ENCODE measurements at places on chromosomes 1 and 21.

DNA sequence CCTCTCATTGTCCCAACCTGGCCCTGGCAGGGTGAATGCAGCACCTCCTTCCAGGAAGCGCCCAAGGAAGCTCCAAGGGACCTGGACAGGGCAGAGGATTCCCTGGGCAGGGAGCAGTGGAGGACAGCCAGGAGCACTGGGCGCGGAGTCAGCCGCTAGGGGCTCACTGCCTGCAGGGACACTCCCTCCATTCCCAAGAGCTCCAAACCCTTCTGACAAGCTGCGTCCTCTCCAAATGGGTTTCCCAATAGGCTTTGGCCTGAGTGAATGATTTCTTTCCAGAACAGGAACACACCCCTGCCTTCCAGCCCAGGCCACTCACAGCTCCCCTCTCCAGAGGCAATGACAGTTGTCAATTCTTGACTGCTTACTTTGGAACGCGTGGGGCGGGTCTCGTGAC, 128.5 kb upstream of the EDN2 start:
- ATAC-seq, result peak; percentile 60
- peaks cover 13% of the 10 kb centered on the region for H3K4me1 ChIP-seq
- H3K4me3 ChIP-seq, result no peak overlapping the region
- H3K27me3 ChIP-seq, result no peaks in the 10 kb centered on the region
- no peak overlapping the region for H3K27ac ChIP-seq
- no peaks in the 10 kb centered on the region for H3K36me3 ChIP-seq

GRCh38 chr1:93692026-93692425, 10.4 kb upstream of the BCAR3 start:
- H3K4me3 ChIP-seq, result no peak overlapping the region
- peaks cover 5% of the 10 kb centered on the region for H3K4me1 ChIP-seq
- H3K27me3 ChIP-seq, result no peaks in the 10 kb centered on the region
- ATAC-seq, result no peak
- no peaks in the 10 kb centered on the region for H3K36me3 ChIP-seq
- no peak overlapping the region for H3K27ac ChIP-seq

DNA sequence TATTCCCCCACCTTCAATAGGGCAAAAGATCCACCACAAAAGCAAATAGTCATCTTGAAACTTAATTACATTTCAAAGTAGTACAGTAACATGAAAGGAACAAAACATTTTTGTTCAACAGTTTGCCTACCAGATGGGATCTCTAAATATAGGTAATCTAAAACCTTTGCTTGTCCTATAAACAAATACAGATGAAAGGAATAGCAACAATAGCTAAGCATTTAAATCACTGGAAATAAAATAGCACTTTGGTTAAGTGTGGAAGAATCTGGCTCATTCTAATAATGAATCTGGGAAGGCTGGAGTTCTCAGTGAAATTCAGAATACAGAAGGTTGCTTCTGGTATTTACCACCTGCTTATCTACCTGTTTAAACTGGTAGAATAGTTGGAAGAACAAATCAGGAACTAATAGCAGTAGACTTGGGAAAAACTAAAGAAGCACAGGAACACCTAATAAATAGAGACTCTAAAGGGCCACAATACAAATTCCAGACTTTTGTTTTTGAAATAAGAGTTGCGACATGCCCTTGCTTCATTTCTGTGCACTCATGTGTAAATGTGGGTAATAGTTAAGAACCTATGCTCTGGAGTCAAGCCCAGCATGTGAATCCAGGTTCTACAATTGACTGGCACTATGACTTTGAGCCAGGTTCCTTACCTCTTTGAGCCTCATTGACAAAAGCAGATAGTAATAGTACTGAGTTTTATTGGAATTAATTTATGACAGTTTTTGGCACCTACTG, 2.3 kb upstream of the LYPLAL1 start:
- H3K27ac ChIP-seq, result no peak overlapping the region
- no peak overlapping the region for H3K4me3 ChIP-seq
- ATAC-seq, result no peak
- no peaks in the 10 kb centered on the region for H3K27me3 ChIP-seq
- H3K4me1 ChIP-seq, result peaks cover 3% of the 10 kb centered on the region
- no peaks in the 10 kb centered on the region for H3K36me3 ChIP-seq

- no peaks in the 10 kb centered on the region for H3K4me1 ChIP-seq
- no peak for ATAC-seq
- H3K4me3 ChIP-seq, result no peak overlapping the region
- H3K27ac ChIP-seq, result no peak overlapping the region
- H3K36me3 ChIP-seq, result no peaks in the 10 kb centered on the region
These were observed 55.1 kb downstream of the KCNC4 start for GRCh38 chr1:110265186-110265585.

DNA sequence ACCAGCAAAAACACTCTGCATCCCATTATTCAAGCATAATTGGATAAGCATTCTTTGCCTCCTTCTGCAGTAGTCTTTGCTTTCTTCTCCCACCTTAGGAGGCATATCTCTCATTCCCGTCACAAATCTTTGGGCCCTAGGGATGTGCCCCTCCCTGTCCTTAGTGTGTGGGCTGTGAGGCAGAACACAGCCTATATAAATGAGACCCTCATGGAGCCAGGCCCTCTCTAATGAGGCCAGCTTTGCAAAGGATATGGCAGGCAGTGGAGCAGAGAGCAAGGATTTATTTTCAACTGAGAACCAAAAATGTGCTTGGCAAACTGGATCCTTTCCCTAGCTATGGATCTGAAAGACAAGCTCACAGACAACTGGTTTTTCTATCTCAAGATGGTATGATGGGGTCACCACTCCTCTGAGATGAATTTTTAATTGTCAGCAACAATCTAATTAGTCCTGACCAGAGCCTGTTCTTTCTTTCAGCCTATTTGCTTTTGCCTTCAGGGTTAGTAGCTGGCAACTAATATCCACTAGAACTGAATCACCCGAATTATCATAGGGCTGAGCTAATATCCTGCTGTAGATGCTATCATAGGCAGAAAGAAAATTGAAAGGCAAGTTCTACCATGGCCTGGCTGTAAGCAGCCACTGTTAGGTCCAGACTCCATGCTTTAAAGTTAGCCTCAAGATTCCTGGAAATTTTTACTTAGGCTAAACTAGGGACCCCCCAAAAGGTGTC, 134.2 kb downstream of the SYT2 start:
- peaks cover 54% of the 10 kb centered on the region for H3K4me1 ChIP-seq
- H3K27ac ChIP-seq, result peak overlapping the region; percentile 87
- no peak overlapping the region for H3K4me3 ChIP-seq
- peaks cover 9% of the 10 kb centered on the region for H3K36me3 ChIP-seq
- H3K27me3 ChIP-seq, result no peaks in the 10 kb centered on the region

- no peak overlapping the region for H3K27ac ChIP-seq
- no peak for ATAC-seq
- peaks cover 4% of the 10 kb centered on the region for H3K4me1 ChIP-seq
- no peak overlapping the region for H3K4me3 ChIP-seq
These were observed 165.9 kb downstream of the ADGRL4 start for GRCh38 chr1:78840453-78841271.

DNA sequence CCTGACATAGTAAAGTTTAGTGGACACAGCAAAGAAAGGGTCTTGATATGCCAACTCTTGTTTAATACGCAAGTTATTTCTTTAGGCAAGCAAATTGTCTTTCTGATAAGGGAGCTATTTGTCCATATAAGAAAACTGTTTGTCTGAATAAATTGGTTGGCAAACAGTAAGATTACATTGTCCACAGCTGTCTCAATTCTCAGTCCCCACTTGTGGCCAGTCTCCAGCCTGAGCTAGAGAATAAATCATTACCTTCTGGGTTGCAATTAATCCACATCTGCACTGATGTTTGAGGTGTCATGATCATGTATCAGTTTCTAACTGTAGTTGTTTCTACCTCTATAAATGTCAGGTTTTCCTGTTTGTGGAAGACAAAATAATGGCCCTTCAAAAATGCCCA, 60.0 kb upstream of the TNR start:
- no peaks in the 10 kb centered on the region for H3K4me1 ChIP-seq
- H3K4me3 ChIP-seq, result no peak overlapping the region
- no peaks in the 10 kb centered on the region for H3K36me3 ChIP-seq
- no peak for ATAC-seq
- no peaks in the 10 kb centered on the region for H3K27me3 ChIP-seq
- H3K27ac ChIP-seq, result no peak overlapping the region

GRCh38 chr1:150574260-150575071, 4.9 kb downstream of the MCL1 start:
- peaks cover 44% of the 10 kb centered on the region for H3K4me1 ChIP-seq
- peak overlapping the region; percentile 97 for H3K4me3 ChIP-seq
- H3K36me3 ChIP-seq, result peaks cover 70% of the 10 kb centered on the region
- H3K27me3 ChIP-seq, result no peaks in the 10 kb centered on the region

- peaks cover 4% of the 10 kb centered on the region for H3K4me1 ChIP-seq
- no peak for ATAC-seq
- H3K27me3 ChIP-seq, result no peaks in the 10 kb centered on the region
- no peaks in the 10 kb centered on the region for H3K36me3 ChIP-seq
These were observed 38.3 kb upstream of the BACH1 start for GRCh38 chr21:29260461-29260860.

DNA sequence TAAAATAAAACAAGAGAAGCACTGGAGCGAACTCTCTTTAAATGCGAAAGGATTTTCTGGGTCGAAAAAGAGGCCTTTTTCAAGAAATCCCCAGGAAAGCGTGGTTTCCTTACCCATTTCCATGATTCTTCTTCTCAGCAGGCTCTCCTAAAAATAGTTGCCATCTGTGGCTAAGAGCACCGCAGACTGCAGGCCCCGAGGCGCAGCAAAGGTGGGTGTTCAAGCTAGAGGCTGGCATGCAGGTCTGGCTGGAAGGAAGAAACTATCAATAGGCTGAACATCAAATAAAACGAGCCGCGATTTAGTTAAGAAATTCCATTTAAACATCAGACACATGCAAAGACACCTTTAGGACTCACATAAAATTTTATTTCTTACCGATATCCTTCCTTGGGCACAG, 135.1 kb downstream of the ADAMTS1 start:
- ATAC-seq, result no peak
- H3K27me3 ChIP-seq, result no peaks in the 10 kb centered on the region
- H3K4me1 ChIP-seq, result no peaks in the 10 kb centered on the region
- no peak overlapping the region for H3K4me3 ChIP-seq
- H3K27ac ChIP-seq, result no peak overlapping the region

DNA sequence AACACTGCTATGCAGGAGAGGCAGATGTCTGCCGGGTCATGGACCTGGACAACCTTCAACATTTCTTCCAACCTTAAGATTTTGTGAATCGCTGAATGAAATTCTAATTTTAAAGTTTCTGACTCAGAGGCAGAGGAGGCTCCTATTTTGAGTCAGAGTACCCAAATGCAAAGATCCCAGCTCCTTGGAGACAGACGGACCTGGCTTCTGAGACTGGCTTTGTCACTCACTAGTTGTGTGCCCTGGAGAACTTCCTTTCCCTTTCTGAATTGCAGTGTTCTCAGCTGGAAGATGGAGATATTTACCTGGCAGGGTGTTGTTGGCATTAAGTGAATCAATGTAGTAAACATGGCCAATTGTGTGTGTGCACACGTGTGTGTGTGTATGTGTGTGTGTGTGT, 51.9 kb downstream of the IER5 start:
- no peak for ATAC-seq
- no peak overlapping the region for H3K27ac ChIP-seq
- H3K4me3 ChIP-seq, result no peak overlapping the region
- H3K4me1 ChIP-seq, result peaks cover 7% of the 10 kb centered on the region
- no peaks in the 10 kb centered on the region for H3K36me3 ChIP-seq

GRCh38 chr1:154191990-154192461, at the start of gene TPM3:
Gene TPM3 (minus strand): TSS chr1:154192100. CDS start chr1:154192018, 82 bp downstream.
- peaks cover 9% of the 10 kb centered on the region for H3K4me1 ChIP-seq
- peak within 1 kb of the TSS; percentile 26 for H3K27ac ChIP-seq
- no peak for ATAC-seq
- H3K27me3 ChIP-seq, result no peaks in the 10 kb centered on the region
- no peak within 1 kb of the TSS for H3K4me3 ChIP-seq
- no peaks in the 10 kb centered on the region for H3K36me3 ChIP-seq

DNA sequence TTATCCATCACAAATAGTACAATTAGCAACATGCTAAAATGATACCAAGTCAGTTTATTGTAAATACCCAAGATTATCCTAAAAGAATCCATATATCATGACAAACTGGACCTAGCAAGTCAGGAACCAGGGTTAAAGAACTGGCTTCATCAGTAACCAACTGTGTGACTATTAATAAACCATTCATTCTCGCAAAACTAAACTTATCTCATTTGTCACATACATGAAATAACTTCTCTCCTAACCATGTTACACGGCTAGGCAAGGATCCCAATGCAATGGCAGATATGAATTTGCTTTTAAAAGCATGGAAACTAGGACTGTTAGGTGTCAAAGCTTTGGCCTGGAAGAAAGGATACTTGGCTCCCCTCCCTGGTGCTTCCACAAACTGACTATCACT, 29.4 kb downstream of the CYP2J2 start:
- H3K27me3 ChIP-seq, result no peaks in the 10 kb centered on the region
- H3K4me1 ChIP-seq, result no peaks in the 10 kb centered on the region
- H3K4me3 ChIP-seq, result no peak overlapping the region
- H3K36me3 ChIP-seq, result no peaks in the 10 kb centered on the region

GRCh38 chr1:201111156-201111555, 1.1 kb downstream of the CACNA1S start:
- no peaks in the 10 kb centered on the region for H3K36me3 ChIP-seq
- peaks cover 5% of the 10 kb centered on the region for H3K27me3 ChIP-seq
- H3K27ac ChIP-seq, result no peak overlapping the region
- ATAC-seq, result no peak

- ATAC-seq, result no peak
- H3K27ac ChIP-seq, result no peak overlapping the region
- H3K4me3 ChIP-seq, result no peak overlapping the region
- no peaks in the 10 kb centered on the region for H3K27me3 ChIP-seq
- H3K36me3 ChIP-seq, result peaks cover 3% of the 10 kb centered on the region
These were observed 1.7 kb downstream of the DHCR24 start for GRCh38 chr1:54885237-54885679.

DNA sequence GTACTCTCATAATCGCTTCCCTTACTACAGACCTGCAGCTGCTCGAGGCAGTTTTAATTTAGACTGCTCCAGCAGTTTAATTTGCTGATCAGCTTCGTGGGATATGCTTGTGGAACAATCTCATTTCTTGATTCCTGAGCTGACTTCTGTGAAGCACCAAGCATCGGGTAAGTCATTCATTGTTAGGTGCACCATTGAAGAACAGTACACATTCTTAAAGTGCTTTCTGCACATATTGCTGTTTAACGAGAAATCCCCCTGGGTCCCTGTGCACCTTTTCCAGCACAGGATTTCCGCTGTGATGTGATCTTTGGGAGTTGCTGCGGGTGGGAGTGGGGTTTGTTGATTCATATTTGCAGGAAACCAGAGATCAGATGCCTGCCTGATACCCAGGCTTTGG, 9.1 kb downstream of the GALNT2 start:
- no peak for ATAC-seq
- H3K27ac ChIP-seq, result no peak overlapping the region
- H3K36me3 ChIP-seq, result peaks cover 9% of the 10 kb centered on the region
- no peak overlapping the region for H3K4me3 ChIP-seq
